Lower lobe of right lung (tissue), 2 donors: ENCODE measurements at places on chromosomes 11 and 22. TPM values are rescaled to one million over a fixed set of nuclear protein-coding genes. Genes with fewer than 3 reads are reported as not detected.

Gene POLD4
- total RNA-seq, result 86.6 TPM

Gene TRIM51
- not detected for total RNA-seq

Gene GGTLC2
- total RNA-seq, result 2.7 TPM

Gene SELENOM
- 86.8 TPM for total RNA-seq

Gene OR4C3
- total RNA-seq, result not detected

GRCh38 chr22:19291580-19292457 lies at the start of gene CLTCL1:
Gene CLTCL1, minus strand, starts transcription at chr22:19291719. Its CDS starts 78 bp downstream, at chr22:19291641.
- DNase-seq, result peak; percentile 86

- DNase-seq, result peak; percentile 79
Observed at GRCh38 chr22:44080936-44081861, 57.1 kb downstream of the PARVB start.

GRCh38 chr11:41716862-41717261 lies 257.4 kb upstream of the LRRC4C start:
- DNase-seq, result no peak

- DNase-seq, result no peak
Observed at GRCh38 chr11:94924612-94925011, 48.7 kb downstream of the CWC15 start.

DNA sequence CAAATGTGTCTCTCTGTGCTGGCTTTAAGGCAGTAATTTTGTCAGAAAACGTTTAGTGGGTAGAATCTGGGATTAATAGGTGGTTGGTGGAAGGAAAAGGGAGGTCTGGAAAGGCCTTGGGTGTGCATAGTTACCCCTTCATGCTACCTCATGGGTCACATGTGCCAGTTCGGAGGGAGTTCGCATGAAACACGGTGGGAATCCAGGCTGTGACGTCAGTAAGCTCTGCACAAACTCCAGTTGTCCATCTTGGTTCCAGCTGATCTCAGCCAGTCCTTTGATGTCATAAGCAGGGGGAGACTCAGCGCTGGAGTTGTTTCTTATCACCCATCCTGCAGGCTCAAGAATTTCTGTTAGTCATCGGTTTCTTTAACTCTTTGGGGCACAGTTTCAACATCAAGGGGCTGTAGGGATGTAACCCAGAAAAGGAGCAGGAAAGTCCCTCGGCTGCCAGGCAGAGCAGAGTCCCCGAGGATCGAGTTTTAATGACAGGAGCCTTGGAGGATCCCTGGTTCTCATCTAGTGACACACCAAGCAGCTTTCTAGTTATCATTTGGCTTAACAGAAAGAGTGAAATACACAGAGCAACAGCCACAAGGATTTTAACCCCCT lies 28.9 kb downstream of the MOV10L1 start:
- DNase-seq, result no peak

DNA sequence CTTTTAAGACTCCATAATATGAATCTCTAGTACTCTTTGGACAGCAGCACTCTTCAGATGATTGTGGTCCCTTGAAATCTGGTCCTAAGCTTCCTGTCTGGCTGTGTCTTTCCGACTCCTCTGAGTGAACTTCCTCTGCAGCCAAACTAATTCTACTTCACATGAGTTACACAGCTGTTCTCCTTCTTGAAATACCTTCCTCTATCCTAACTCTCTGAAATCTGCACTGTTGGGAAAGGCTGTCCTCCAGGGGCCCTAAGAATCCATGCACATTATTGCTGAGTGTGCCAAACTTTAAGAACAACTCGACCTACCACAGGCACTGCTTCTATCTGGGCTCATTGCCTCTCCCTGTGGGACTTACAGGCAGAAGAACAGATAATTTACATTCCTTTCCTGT lies 217.3 kb upstream of the ARHGAP42 start:
- DNase-seq, result no peak

- DNase-seq, result no peak
Observed at GRCh38 chr22:27003297-27003696, 345.9 kb downstream of the MIAT start.

DNA sequence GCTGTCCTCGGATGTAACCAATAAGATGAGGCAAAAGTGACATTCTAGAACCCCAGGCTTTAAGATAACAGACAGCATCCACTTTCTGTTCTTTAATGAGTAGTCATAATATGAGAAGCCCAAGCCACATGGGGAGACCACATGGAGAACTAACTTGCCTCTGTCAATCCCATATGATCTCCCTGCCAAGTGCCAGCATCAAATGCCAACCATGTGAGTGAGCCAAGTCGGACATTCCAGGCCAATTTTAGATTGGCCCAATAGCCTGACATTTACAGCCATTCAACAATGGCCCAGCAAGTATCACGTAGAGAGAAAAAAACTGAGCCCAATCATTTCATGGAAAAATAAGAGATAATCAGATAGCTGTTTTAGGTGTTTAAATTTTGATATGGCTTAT lies 2048.3 kb upstream of the RAG2 start:
- no peak for DNase-seq

GRCh38 chr11:77882396-77882795 lies 61.5 kb downstream of the AAMDC start:
- DNase-seq, result no peak

GRCh38 chr11:23227078-23227445 lies 366.8 kb upstream of the CCDC179 start:
- no peak for DNase-seq
